HTR-8/SVneo (cell line): ENCODE measurements at places on chromosomes 11 and 22.
A peak's percentile ranks its signal among the peaks of the same experiment; 100 is the strongest.

- DNase-seq, result peak; percentile 60
Observed at GRCh38 chr11:79100093-79100910, 340.5 kb downstream of the TENM4 start.

DNA sequence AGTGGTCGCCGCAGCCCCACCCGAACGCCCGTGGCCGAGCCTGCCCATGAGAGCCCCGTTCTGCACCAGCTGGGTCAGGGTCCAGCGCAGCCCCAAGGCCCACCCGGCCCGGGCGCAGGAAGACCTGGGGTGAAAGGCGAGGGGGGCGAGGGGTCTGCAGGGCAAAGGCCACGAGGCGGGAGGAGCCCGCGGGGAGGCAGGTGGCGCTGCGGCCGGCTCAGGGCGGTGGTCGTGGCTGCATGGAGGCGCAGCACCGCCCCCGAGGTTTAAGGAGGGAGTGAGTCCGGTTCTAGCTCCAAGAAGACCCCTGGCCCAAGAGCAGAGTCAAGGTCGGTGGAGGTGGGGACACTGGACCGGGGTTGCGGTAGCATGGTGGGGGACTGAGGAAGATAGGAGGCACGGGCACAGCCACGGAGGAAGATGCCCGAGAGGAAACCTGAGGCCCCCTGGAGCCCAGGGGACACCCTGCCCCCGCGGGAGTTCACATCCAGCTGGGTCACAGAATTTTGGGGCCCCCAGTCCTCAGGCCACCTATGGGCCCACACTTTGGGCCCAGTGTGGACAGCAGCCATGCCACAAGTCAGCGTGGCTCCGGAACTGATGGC, 514 bp upstream of the HDAC10 start:
- no peak for DNase-seq

DNA sequence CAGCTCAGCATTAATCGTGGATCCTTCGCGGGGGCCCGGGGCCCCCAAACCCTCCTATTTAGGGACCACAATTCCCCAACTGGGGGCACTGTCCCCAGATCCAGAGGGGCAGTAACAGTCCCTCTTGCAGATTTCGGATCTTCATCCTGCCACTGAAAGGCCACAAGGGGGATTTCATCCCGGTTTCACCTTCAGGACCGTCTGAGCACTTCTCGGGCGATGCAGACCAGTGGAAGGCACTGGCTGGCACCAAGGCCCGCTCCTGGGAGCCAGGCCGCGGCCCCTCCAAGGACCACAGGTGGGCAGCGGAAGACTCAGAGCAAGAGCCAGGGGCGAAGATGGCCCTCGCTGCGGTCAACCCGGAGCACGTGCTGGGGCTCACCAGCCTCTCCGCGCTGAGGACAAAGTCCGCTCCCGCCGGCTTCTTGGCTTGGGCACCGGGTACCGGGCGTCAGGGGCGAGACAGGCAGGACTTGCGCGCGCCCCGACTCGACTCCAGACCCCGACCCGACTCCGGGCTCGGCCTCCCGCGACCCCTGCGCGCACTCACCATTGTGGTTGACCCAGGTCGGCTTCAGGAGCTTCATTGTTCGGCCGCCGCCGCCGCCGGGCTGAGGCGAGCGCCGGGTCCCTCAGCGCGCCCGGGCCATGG, 517 bp downstream of the HIRA start:
- no peak for DNase-seq

GRCh38 chr22:43953988-43954785, 1.1 kb upstream of the SAMM50 start:
- DNase-seq, result no peak

GRCh38 chr22:23787600-23787896, 782 bp downstream of the SMARCB1 start:
- no peak for DNase-seq

GRCh38 chr11:110367571-110367970, 62.2 kb upstream of the FDX1 start:
- peak; percentile 26 for DNase-seq

DNA sequence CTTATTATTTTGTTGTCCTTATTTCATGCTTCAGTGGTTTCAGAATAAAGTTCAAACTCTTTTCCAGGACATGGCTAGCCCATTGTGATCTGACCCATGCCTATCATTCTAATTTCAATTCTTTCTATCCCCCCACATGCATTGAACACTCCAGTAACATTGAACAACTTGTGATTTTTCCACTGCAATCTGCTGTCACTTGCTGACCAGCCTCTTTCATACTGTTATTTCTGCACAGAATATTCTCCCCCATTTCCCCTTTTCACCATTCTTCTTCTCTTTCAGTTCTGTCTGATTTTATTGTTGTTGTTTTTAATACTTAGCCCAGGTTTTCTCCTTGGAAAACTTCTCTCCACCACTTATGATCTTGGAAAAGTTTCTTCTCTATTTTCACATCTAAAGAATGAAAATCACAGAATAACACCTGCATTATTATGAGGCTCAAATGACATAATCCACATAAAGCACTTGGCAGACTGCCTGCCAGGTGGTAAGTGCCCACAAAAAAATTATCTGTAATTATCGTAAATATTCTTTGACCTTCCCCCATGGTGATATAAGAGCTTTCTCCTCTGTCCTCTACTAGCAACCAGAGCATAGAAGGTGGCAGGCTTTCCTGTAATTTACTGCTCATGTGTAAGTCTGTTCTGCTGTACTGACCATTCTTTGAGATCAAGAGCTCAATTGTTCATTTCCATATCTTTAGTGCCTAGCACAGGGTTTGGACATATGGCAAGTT, 51.9 kb upstream of the EED start:
- DNase-seq, result no peak

GRCh38 chr22:29509298-29509697, 29.3 kb downstream of the NEFH start:
- no peak for DNase-seq

DNA sequence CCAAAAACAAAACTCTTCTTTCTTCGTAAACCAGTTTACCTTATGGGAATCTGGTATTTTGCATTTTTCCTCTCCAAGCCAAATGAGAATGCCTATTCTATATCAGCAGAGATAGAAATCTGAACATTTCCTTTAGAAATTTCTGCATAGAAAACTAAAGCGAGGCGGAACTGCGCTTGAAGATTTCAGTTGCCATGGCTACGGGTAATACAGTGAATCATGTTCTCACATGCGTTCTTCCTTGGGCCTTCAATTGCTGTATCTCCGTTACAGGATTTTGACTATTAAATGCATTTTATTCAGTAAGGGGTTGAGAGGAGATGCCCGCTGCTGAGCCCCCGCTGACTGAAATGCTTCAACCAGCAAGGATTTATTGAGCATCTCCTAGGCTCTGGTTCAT, 108.2 kb upstream of the CRYBB3 start:
- no peak for DNase-seq

DNA sequence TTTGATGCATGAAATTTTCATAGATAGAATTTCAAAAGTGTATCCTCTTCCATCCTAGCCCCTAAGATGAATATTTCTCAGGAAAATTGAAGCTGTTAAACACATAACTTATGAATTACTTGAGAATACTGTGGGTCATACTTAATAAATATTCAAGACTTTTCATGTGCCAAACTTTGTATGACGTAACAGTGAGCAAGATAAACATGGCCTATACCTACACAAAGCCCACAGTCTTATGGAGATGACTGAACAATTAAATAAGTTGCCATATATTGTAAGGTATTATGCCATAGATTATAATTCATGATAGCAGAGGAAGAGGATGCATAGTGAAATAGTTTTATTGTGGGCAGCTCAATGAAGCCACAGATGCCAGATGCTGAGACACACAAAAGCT, 620.7 kb upstream of the ANO5 start:
- no peak for DNase-seq

DNA sequence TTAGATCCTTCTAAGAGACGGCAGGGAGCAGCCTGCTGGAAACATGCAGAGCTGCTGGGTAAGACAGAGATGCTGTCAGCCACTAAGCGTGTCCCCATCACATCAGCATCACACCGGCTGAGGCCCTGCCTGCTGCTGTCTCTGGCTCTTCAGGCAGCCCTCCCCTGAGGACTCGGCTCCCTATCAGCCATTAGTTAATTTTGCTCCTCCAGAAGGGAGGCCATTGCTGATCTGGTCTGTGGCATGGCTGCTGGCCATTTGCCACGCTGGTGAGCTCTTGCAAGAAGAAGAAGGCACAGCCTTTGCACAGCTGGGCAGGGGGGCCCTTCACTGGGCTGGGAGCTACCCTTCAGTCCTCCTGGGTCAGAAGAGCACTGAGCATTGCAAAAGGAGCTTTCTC, 131.2 kb upstream of the PARVA start:
- no peak for DNase-seq

DNA sequence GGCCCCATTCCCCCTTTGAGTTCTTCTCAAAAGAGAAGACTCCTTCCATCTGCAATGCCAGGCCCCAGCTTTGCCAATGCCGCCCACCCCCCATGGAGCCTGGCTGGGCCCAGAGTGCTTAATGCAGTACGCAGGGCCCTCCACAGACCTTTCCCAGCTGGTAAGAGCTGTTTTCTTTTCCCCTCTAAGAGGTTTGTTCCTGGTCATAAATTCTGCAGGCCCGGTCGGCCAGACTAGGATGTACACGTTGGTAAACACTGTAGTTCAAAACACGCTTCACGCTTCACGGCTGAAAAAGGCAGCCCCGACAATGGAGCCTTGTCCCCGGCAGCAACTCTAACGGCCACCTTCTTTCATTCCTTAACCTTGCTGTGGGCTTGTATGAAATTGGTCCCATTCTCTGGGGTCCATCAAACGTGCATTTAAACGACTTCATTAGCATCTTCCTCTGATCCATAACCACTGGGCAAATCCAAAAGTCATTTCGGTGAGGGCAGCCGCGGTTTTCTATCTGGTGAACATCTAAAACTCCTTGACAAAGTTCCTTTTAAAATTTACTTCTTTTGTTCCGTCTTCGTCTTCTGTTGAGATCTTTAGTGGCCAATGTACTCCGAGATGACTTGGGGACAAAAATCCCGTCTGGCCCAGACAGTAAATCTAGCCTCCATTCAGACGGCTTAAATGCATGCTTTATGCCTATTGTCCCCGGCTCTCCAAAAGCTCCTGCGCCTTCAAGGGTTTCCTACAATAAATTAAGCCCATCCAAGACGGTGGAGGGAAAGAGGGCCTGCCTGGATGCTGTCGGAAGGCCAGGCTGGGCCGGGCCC, 60.0 kb upstream of the MYEOV start:
- DNase-seq, result no peak

DNA sequence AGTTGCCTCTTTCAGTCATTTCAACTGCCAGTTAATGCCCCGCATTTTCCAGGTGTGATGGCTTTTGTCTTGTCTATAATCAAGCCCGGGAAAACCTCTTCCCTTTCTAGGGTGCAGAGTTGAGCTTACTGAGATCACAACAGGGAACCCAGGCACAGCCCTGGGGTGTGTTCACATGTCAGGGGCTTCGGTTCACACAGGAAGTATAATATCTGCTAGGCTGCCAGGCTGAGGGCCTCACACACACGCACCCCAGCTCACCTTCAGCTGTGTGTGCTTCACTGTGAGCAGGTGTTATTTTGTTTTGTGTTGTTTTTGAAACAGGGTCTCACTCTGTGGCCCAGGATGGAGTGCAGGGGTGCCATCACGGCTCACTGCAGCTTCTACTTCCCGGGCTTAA, 9.7 kb upstream of the SOX10 start:
- no peak for DNase-seq

DNA sequence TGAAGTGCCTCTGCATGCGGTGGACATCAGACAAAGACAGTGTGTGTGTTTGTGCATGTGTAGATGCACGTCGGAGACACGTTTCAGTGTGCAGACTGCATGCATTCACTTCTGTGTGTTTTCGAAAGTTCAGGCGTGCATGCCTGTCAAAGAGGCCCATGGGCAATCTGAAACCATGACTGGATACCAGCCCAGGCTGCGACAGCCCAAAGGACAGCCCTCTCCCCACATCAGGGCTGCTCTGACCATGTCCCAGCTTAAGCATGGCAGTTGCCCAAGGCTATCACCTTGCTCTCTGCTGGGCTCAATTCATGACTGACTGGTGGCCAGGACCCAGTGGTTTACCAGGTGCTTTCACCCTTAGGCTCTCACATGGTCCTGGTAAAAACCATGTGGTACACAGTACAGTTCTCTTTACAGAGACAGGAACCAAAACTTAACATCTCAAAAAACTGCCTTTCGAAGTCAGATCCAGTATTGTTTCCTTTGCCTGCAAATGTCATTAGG, 423.7 kb upstream of the CADM1 start:
- no peak for DNase-seq

GRCh38 chr11:97202613-97203292, 812.9 kb downstream of the JRKL start:
- no peak for DNase-seq

- no peak for DNase-seq
Observed at GRCh38 chr22:19932367-19933206, 9.0 kb upstream of the COMT start.

DNA sequence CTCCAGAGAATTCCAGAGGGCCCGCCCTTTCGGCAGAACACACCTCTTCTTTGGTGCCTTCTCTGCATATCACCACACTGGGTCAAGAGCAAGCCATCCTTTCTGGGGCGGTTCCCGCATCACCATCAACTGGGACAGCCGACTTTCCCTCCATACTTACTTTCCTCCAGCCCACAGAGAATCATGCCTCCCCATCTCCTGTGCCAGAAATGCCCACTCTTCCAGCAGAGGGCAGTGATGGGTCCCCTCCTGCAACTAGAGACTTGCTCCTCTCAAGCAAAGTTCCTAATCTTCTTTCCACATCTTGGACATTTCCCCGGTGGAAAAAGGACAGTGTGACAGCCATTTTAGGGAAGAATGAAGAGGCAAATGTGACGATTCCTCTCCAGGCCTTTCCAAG, 157.7 kb downstream of the C11orf91 start:
- peak; percentile 73 for DNase-seq

- DNase-seq, result no peak
Observed at GRCh38 chr11:121018746-121019145, 5.2 kb upstream of the TBCEL start.

GRCh38 chr11:117814766-117815261, 9.7 kb downstream of the FXYD2 start:
- no peak for DNase-seq

DNA sequence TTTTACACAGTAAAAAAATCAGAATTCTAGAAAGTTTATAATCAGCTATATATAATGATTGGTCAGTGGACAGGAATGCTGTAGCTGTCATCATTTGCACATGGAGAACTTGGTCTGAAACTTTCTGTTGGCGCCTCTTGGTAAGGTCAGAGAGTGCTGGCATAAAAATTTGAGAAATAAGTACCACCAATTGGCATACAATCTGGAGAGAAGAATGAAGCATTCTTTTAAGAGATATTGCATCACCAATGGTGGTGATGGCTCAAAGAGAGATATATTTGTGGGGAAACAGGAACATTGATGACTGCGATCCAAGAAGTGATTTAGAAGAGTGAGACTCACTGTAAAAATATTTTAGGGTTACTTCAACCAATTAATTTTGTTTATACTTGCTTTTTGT, 19.8 kb upstream of the OOSP1 start:
- no peak for DNase-seq
